ENCODE measurements at places on chromosomes 1 and 21. TPM values are rescaled to one million over a fixed set of nuclear protein-coding genes. Genes with fewer than 3 reads are reported as not detected.

Gene SPATA21
- total RNA-seq = not detected

Gene FNBP1L
- 0.32 TPM for total RNA-seq

Gene KISS1
- total RNA-seq = not detected

Gene OR6N1
- not detected for total RNA-seq

Gene SLC25A34
- total RNA-seq = 1.6 TPM

Gene SPRR2B
- total RNA-seq = not detected

Gene EFHD2
- total RNA-seq = 85.2 TPM

Gene PLD5
- total RNA-seq = not detected

DNA sequence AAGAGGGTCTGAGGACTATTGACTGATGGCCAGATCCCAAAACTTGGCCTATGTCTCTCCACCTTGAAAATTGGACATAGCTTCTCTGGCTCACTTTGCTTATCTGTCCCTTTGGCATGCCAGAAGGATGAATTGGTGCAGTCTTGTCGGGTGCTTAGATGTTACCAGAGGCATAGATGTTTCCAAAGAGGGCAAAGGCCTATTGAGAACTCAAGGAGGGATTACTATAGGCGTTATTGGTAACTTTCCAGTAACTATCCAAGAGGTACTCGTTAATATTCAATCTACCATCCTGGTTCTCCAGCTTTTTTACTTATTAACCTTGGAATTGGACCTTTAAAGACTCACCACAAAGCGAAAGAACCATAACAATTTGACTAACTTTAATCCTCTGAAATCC lies 368.3 kb upstream of the ESRRG start:
- DNase-seq = no peak
- no peak overlapping the region for H3K27ac ChIP-seq
- no peaks in the 10 kb centered on the region for H3K4me1 ChIP-seq

DNA sequence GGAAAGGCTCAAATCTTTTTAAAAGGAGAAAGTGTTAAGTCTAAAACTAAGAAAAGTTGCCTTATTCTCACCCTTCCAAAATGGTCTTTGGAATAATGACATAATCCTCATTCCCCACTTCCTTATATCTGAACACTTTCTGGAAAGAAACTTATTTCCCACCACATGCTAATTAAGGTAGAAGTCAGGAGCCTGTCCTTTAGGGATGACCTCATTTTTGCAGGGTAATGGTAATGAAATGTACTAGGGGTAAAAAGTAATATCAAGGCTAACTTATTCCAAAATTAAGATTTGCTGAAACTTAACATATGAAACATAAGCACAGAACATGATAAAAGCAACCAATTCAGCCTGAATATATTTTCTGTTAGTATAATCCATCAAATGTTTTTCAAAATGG lies 29.4 kb upstream of the C1orf185 start:
- peaks cover 23% of the 10 kb centered on the region for H3K27me3 ChIP-seq
- H3K4me1 ChIP-seq = no peaks in the 10 kb centered on the region
- no peak overlapping the region for H3K27ac ChIP-seq
- no peaks in the 10 kb centered on the region for H3K36me3 ChIP-seq
- DNase-seq = no peak
- H3K4me3 ChIP-seq = no peak overlapping the region

DNA sequence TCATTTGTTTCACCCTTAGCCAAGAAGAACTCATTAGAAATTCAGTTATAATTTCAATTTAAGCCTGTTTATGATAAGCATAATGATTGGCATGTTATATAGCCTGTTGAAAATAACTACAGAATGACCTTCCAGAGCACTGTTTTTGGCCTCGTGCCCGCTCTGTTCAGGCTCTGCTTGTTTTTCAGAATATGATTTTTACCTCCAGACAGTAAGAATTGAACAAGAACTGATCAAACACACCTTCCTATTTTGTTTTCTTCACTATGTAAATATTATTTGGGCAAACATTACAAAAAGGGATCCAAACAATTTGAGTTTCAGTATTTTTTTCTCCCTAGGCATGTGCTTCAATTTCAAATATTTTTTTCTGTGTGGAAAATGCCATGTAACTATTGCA lies 48.1 kb upstream of the ANGPTL1 start:
- H3K27me3 ChIP-seq = peaks cover 9% of the 10 kb centered on the region
- H3K27ac ChIP-seq = no peak overlapping the region
- H3K36me3 ChIP-seq = no peaks in the 10 kb centered on the region
- H3K4me3 ChIP-seq = no peak overlapping the region
- no peak for DNase-seq

DNA sequence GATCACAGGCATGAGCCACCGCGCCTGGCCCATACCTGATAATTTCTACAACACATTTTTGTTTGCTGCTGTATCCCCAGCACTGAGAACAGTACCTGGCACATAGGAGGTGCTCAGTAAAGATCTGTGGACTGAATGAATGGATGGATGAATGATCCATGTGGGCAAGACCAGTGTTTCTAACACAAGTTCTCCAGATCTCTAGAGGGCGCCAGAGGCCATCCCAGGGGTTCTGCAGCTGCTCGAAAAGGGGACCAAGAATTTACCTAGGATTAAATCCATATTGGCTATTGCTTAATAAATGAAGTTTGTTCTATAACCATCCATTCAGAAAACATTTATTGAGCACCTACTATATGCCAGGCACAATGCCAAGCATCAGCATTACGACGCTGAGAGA lies 167.7 kb downstream of the ACTL8 start:
- no peaks in the 10 kb centered on the region for H3K27me3 ChIP-seq
- no peaks in the 10 kb centered on the region for H3K4me1 ChIP-seq
- no peak for DNase-seq
- no peaks in the 10 kb centered on the region for H3K36me3 ChIP-seq
- H3K4me3 ChIP-seq = no peak overlapping the region

DNA sequence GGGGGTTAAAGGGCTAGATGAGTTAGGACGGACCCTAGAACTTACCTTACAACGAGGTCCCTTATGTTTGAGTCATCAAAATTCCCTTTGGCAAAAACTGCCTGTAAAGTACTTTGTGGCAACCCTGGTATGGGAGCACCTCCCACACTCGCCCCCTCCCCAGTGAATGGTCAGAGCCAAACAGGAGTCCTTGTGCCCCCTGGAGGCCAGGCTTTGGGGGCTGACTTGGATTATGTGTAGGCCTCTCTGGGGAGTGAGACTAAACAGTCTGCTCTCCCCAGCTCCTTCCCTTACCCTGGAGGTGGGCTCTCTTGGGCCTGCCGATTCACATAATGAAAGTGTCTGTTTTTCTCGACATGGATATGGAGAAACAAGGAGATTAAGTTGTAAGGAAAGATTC lies 81.2 kb downstream of the ADCY10 start:
- peaks cover 3% of the 10 kb centered on the region for H3K27me3 ChIP-seq
- no peak overlapping the region for H3K27ac ChIP-seq
- no peaks in the 10 kb centered on the region for H3K36me3 ChIP-seq
- DNase-seq = no peak

DNA sequence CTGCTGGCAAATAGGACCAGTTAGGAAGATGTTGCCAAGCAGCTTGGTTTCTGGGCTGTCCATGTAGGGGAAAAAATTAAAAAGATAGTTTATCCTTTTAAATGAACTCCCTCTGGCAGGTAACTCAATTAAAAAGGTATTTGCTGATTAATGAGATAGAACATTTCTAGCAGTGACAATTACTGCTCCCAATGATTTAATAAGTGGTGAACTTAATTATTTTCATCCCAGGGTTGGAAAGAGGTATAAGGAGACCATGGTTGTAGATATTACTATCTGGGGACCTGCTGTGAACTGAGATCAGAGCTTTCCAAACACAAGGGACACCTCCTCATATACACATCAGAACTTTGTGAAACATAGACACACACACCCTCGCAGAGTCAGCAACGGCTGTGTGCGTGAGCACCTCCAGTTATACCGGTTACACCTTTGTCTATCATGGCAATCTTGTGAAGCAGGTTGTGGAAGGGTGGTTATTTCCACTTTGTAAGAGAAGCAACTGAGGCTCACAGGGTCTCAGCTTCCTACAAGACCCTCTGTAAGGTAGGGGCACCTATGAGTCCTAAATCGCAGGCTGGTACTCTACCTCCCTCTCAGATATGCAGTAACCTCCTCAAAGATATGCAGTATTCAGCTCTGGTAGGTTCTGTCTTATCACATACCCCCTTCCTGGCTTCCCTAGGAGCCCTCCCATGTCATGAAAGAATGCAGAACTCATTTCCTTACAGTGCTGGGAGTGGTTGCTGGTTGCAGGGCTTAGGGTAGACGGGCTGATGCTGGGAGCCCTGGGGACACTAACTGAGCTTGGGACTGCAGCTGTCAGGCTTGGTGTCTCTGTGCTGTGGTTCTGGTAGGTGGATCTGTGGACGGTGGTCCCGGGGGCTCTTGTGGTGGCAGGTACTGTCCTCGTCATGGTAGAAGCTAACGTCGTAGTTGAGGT lies 18.5 kb upstream of the MAGOH start:
- no peak overlapping the region for H3K27ac ChIP-seq
- H3K4me1 ChIP-seq = no peaks in the 10 kb centered on the region
- no peak for DNase-seq
- peaks cover 76% of the 10 kb centered on the region for H3K36me3 ChIP-seq
- H3K4me3 ChIP-seq = no peak overlapping the region

- DNase-seq = no peak
- no peak overlapping the region for H3K27ac ChIP-seq
- H3K27me3 ChIP-seq = no peaks in the 10 kb centered on the region
- H3K4me3 ChIP-seq = no peak overlapping the region
- no peaks in the 10 kb centered on the region for H3K36me3 ChIP-seq
These were observed 148.0 kb downstream of the ROR1 start for GRCh38 chr1:63921802-63922201.

- DNase-seq = no peak
- no peak overlapping the region for H3K27ac ChIP-seq
- H3K36me3 ChIP-seq = no peaks in the 10 kb centered on the region
- H3K27me3 ChIP-seq = peaks cover 3% of the 10 kb centered on the region
These were observed 21.3 kb upstream of the KCNE2 start for GRCh38 chr21:34342476-34342875.

GRCh38 chr21:29656504-29657239 lies 283.1 kb downstream of the GRIK1 start:
- no peaks in the 10 kb centered on the region for H3K36me3 ChIP-seq
- H3K27me3 ChIP-seq = no peaks in the 10 kb centered on the region
- peak overlapping the region; percentile 27 for H3K4me3 ChIP-seq
- peak overlapping the region; percentile 66 for H3K27ac ChIP-seq
- peak; percentile 9 for DNase-seq

DNA sequence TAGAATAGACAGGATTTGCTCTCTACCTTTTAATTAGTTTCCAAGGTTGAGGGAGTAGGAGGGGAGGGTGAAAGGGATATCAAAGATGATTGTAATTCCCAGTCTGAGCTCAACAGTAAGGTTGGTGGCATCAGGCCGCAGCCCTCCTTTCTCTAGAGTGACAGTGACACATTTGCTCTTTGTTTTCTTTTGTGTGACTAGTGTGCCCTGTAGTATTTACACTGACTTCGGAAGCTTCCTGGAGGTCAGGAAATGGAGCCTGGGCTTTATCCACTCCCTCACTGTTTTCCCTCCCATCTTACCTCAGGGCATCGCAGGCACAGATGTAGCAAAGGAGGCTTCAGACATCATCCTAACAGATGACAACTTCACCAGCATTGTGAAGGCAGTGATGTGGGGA lies 44.7 kb upstream of the LAX1 start:
- H3K27ac ChIP-seq = no peak overlapping the region
- no peak for DNase-seq
- peaks cover 50% of the 10 kb centered on the region for H3K36me3 ChIP-seq
- H3K27me3 ChIP-seq = no peaks in the 10 kb centered on the region

GRCh38 chr1:10676963-10677362 lies 119.5 kb downstream of the CASZ1 start:
- no peaks in the 10 kb centered on the region for H3K36me3 ChIP-seq
- DNase-seq = no peak
- H3K27ac ChIP-seq = no peak overlapping the region

DNA sequence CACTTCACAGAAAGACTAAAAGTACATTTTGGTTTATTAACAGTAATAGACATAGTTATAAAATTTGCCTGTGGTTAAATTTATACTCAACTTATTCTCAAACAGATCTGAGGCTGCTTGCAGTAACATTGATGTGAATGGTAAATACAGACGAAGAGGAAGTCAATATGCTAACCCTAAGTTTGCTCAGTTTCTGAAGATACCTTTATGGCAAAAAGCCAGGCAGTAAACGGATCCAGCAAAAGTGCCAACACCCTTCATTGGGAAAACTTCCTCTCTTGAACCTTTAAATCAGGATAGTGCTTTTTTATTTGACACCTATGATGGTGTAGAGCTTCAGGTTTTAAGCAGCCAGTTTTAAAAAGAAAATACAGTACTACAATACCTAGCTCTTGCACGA lies 16.6 kb upstream of the CCDC181 start:
- H3K27me3 ChIP-seq = peaks cover 63% of the 10 kb centered on the region
- H3K4me3 ChIP-seq = no peak overlapping the region
- H3K27ac ChIP-seq = no peak overlapping the region
- H3K4me1 ChIP-seq = no peaks in the 10 kb centered on the region

- no peaks in the 10 kb centered on the region for H3K36me3 ChIP-seq
- H3K27ac ChIP-seq = no peak overlapping the region
- no peak overlapping the region for H3K4me3 ChIP-seq
- no peak for DNase-seq
These were observed 8.0 kb upstream of the IRF6 start for GRCh38 chr1:209813902-209814301.

DNA sequence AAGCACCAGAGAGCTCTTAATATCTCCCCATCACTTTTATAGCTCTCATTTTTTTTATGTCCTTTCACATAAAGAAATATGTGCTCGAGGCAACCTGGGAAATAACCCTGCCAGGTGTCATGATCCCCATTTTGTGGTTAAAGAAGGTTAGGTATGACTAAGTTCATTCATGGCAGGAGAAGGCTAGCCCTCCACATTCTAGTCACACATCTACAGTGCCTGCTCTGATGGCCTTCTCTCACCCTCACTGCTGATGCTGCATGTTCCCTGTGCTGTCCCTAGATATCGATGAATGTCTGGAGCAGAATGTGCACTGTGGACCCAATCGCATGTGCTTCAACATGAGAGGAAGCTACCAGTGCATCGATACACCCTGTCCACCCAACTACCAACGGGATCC lies 187.5 kb downstream of the TPR start:
- no peaks in the 10 kb centered on the region for H3K36me3 ChIP-seq
- no peaks in the 10 kb centered on the region for H3K27me3 ChIP-seq
- H3K27ac ChIP-seq = peak overlapping the region; percentile 2
- no peak overlapping the region for H3K4me3 ChIP-seq
- H3K4me1 ChIP-seq = peaks cover 17% of the 10 kb centered on the region

- H3K27me3 ChIP-seq = no peaks in the 10 kb centered on the region
- H3K4me1 ChIP-seq = peaks cover 4% of the 10 kb centered on the region
- peak; percentile 70 for DNase-seq
- H3K36me3 ChIP-seq = no peaks in the 10 kb centered on the region
These were observed 1.5 kb upstream of the S100A14 start for GRCh38 chr1:153617663-153618062.

DNA sequence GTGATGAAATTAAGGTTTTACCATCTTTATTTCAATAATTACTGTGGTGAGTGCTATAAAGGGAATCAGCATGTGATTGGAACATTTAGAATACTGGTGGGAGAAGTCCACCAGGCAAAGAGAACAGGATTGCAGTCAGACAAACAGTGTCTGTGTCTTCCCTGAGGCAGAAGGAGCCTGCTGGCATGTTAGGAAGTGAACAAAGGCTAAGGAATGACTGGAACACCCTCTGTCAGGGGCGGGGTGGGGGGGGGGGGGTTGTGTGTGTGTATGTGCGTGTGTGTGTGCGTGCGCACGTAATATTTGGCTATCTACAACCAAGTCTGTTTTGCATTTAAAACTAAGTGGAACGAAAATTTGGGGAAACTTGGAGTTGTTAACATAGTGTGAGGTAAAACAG lies 30.2 kb downstream of the SRRM1 start:
- H3K36me3 ChIP-seq = peaks cover 81% of the 10 kb centered on the region
- H3K27me3 ChIP-seq = no peaks in the 10 kb centered on the region
- DNase-seq = no peak
- no peak overlapping the region for H3K4me3 ChIP-seq
- H3K4me1 ChIP-seq = peaks cover 3% of the 10 kb centered on the region
- H3K27ac ChIP-seq = no peak overlapping the region

Data from activated T-helper 2 cell treated with anti-CD3 and anti-CD28 coated beads, Interferon-gamma antibody, Interleukin-2, Interleukin-4, amounts not matched to agents 10 μg/mL and 5 μg/mL and 100 μg/mL, durations not matched to agents 14 hours and 24 hours and 36 hours (primary cell).